ENCODE measurements at places on chromosomes 16 and 17.

DNA sequence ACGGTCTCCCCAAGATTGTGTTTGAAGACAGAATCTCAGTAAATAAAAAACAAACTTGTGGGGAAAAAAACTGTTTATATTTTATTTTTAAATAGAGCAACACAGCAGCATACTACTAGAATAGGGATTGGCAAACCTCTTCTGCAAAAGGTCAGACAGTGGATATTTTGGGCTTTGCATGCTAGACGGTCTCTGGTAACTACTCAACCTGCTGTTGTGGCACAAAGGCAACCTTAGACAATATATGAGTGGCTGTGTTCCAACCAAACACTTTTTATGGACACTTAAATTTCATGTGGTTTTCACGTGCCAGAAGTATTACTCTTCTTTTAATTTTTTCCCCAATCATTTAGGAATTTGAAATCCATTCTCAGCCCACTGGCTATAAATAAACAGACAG, 55.0 kb downstream of the IRX5 start:
- no peak for DNase-seq

GRCh38 chr17:15349119-15349518, 7.7 kb upstream of the TEKT3 start:
- DNase-seq: no peak

DNA sequence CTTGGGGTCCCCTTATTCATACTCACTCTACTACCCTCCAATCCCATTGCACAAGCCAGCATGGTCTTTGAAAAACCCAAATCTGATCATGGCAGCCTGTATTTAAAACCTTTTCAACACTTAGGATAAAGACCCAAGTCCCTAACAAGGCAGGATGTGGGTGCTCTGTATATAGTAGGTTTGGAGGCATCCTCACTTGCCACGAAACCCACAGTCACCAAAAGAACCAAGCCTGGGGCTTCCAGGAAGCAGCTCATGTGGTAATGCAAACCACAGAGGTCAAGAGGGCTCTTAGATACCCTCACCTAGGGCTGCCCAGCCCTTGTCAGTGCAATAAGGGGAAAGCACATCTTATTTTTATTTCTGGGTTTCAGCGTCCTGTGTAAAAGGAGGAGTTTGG, 218.6 kb upstream of the ASIC2 start:
- no peak for DNase-seq

GRCh38 chr16:3317315-3317999, 12.2 kb downstream of the ZNF75A start:
- DNase-seq: no peak

GRCh38 chr17:61397086-61397842, 2.4 kb upstream of the TBX2 start:
- DNase-seq: no peak

DNA sequence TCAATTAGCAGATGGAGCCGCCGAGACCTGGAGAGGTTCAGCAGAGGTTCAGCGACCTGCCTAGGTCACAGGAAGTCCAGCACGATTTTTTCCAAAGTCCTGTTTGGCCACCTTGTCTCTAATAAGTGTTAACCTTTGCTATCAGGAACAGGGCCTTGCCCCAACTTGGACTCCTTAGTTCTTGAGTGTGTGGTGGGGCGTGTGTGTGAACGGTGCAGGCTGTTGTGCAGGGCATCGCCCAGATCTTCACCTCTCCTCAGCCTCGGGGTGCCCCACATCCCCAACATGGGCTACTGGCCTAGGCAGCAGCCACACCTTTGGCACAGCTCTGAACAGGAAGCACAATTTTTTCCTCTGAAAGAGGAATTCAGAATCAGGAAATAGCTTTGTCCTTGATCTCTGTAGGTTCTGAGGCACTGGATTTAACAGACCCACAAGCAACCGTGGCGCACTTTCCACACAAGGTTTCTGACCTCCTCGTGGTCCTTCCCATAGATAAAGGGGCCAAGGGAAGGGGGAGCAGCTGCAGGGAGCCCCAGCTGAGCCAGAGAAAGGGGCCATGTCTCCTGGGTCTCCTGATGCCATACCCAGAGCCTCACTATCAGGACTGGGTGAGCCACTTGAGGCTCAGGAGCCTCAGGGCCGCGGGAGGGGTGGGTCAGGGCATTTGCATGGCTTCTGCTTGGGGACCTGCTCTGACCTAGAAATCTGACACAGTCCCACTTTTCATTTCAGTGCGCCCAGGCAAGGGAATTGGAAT, 10.4 kb downstream of the MPRIP start:
- DNase-seq: no peak

GRCh38 chr16:49350265-49351095, 23.1 kb upstream of the C16orf78 start:
- peak; percentile 4 for DNase-seq

- DNase-seq: no peak
Observed at GRCh38 chr17:76955191-76955590, 87.0 kb downstream of the MGAT5B start.

- no peak for DNase-seq
Observed at GRCh38 chr17:78368348-78368747, 8.5 kb upstream of the SOCS3 start.

- DNase-seq: no peak
Observed at GRCh38 chr16:68091380-68092261, 6.5 kb downstream of the NFATC3 start.

DNA sequence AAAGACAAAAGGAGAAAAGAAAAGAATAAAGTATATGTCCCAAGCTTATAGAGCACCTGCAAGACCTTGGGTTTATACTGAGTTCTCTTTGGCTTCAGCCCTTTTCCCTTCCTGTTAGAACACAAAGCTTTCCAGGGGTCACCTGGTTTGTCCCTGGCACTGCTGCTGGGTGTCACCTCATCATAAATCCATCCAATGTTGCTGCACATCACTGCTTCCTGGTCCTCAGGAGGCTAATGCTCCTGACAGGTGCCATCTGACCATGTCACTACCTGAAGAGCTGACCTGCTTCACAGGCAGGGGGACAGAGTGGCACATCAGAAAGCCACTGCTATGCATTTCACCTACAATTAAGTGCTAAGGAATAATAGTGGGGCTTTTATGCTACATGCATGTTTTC, 164.6 kb upstream of the ELAC2 start:
- no peak for DNase-seq

DNA sequence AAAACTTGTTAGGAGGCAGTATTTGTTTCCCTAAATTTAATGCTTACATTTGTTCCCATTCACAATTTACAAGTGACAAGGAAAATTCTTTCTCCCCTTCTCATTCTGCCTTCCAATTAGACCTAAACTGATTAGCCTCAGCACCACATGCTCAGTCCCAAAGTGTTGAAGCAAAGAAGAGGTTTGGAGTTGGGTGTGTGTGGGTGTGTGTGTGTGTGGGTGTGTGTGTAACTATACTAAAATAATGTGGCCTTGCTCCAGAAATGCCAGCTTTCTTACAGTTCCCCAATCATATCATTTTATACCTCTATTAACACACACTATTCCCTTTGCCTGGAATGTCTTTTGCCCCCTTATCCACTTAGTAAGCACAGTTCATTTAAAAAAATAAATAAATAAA, 6.9 kb upstream of the UTP6 start:
- no peak for DNase-seq

- no peak for DNase-seq
Observed at GRCh38 chr17:27264068-27264812, 29.7 kb upstream of the WSB1 start.

- no peak for DNase-seq
Observed at GRCh38 chr16:71426880-71427615, 14.8 kb downstream of the TLE7 start.

DNA sequence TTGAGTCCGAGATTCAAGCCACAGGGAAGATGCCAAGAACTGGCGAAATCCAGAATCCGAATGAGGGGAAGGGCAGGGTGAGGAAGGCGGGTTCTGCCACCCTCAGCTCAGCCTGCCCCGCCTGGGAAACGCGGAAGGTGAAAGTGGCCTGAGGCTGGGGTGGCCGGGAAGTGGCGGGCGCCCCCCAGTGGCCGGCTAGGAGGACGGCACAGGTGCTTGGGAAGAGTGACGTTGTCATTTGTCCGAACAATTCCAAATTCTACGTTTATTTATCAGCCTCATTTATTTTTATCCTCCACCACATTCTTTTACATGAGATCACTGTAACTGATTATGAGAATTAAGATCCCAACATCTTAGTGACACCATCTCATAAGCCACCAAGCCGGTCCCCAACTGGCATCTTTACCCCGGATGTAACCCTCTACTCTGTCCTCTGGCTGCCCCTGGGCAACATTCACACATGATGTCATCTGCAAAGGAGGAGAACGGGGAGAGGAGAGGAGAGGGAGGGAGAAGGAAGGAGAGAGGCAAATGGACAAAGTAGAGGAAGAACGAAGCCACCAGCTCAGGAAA, 21.3 kb downstream of the SRCIN1 start:
- DNase-seq: no peak

Data from stimulated activated CD8-positive, alpha-beta memory T cell treated with anti-CD3 and anti-CD28 coated beads, Interleukin-7, amount 100 ng/mL, for 1 hour (primary cell).